ENCODE measurements at places on chromosomes 12 and 14. TPM values are rescaled to one million over a fixed set of nuclear protein-coding genes. Genes with fewer than 3 reads are reported as not detected.

The GALNT16 gene
- not detected for total RNA-seq

The TOMM20L gene
- not detected for total RNA-seq

- peak; percentile 74 for DNase-seq
Measured at GRCh38 chr14:89618811-89619551, 201.9 kb upstream of the FOXN3 start.

DNA sequence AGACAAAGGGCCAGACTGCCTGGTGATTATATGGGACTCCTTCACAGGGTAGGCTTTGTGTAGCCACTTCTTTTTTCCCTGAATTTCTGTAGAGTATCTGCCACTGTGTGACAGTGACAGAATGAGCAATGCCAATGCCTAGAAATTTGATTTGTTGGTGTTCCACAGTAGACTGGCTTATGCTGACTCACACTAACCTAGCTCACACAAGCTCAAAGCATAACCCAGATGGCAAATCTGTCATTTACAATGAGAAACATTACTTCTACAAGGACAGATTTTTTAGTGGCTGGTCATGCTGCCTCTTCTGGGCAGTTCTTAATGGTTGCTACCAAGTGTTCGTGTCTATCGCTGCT, 15.9 kb downstream of the CFAP251 start:
- no peak for DNase-seq

- peak; percentile 68 for DNase-seq
Measured at GRCh38 chr14:35366056-35366451, 38.5 kb downstream of the NFKBIA start.

GRCh38 chr12:94980577-94980976, 22.9 kb downstream of the NDUFA12 start:
- no peak for DNase-seq

DNA sequence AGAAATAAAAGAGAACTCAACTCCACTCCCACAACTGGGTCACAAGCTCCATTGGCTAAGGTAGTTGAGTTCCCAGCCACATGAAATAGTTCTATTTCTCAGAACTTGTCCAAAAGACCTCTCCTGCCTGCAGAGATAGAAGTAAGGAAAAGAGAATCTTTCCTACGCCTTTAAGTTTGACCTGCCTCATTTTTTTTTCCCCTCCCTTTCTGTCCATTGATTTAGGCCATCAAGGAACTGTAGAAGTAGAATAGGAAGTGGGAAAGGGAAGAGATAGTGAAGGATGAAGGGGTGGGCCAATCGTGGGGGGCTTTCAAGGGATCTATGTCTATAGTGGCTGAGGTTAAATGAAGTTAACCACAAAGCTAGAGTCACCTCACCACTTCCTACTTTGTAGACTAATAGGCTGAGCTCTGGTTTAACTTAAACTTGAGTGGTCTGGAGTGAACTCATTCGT, 13.9 kb upstream of the NUDT4 start:
- DNase-seq, result peak; percentile 37

GRCh38 chr14:54834081-54834480, 68.5 kb downstream of the GCH1 start:
- DNase-seq, result no peak

The TBX3 gene
- total RNA-seq, result not detected

- no peak for DNase-seq
Measured at GRCh38 chr12:77007476-77007875, 57.9 kb downstream of the E2F7 start.

DNA sequence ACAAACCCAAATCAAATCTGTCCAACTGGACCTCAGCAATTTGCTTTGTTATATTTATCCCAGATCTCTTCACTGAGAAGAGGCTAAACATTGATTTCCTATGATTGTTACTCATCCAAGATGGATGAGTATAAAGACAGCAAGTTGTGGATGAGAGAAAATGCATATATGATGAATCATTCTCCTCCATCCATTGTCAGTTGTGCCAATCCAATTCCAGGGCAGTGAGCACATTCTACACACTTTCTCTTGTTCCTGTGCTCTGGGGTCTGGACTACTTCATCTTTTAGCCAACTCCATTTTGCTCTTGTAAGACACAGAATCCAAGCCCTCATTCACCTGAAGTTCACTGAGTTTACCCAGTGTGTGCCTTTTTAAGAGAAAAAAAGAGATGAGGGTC, 105.7 kb downstream of the GCH1 start:
- DNase-seq, result no peak

The GLIPR1L2 gene
- total RNA-seq, result 0.43 TPM

The ACOT6 gene
- not detected for total RNA-seq

The PLXNC1 gene
- total RNA-seq, result 8.8 TPM

The SDR9C7 gene
- total RNA-seq, result not detected

DNA sequence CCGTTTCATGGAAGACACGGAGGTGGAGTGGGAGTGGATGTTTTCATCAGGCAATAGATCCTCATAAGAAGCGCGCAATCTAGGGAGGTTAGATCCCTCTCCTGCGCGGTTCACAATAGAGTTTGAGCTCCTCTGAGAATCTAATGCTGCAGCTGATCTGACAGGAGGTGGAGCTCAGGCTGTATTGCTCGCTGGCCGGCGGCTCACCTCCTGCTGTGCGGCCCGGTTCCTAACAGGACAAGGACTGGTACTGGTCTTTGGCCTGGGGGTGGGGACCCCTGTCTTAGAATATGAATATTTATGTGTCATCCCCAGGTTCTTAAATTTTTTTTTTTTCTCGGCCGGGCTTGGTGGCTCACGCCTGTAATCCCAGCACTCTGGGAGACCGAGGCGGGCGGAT, 36.7 kb downstream of the PRICKLE1 start:
- DNase-seq, result no peak

GRCh38 chr12:1919763-1920162, 1.3 kb upstream of the CACNA2D4 start:
- no peak for DNase-seq

The DENR gene
- total RNA-seq, result 57.2 TPM

The IL31 gene
- not detected for total RNA-seq

The P2RX7 gene
- 4.7 TPM for total RNA-seq

DNA sequence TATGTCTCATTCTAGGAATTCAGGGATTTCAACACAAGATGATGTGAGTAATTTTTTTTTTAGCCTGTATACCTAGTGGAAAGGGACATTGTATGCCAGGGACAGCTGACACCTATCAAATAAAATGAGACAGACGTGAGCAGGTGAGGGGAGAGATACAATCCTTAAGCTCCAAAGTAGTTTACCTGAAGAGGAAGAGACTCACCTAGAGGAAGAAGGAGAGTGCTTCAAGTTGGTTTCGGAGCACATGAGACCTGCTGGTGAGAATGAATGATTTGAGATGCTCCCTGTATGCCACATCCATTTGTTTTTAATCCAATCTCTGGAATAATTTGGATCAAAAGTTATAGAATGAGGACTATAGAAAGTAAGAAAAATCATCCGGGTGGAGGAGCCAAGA, 915.4 kb upstream of the FBXO33 start:
- DNase-seq, result no peak

DNA sequence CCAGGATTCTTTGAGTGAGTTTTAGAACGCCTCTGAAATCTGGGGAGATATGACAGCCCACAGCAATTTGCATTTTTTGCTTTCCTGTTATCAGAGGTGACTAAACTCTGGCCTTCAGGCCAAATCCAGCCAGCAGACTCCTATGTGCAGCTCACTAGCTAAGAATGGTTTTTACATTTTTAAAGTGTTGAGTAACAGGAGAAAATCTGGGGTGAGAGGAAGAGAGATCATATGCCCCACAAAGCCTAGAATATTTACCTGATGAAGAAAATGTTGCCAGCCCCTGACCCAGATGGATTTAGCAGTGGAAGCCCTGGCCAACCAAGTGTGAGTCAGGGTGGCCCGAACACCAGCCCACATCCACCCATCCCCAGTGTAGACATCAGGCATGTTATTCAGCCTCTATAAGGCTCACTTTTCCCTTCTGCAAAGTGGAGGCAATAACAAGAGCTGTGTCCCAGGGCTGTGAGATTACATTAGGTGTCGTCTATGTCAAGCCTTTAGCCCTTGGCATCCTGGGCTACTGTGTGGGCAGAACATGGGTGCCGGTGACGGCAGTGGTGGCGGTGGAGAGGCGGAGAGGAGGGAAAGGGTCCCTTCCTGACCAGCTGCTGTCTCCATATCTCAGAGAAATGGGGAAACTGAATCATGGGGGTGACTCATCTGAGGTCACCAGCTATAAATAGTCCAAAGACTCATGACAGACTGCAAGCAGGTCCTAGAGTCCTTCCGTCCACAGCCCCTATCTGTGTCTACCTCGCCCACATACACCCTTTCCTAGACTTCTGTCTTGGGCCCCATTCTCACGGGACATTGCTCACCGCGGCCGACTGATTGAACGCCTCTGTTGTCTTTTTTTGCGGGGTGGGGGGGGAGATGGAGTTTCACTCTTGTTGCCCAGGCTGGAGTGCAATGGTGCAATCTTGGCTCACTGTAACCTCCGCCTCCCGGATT, 32.6 kb upstream of the CD9 start:
- DNase-seq, result peak; percentile 90

The NACA gene
- 1,221 TPM for total RNA-seq

- DNase-seq, result no peak
Measured at GRCh38 chr14:78950649-78951048, 780.5 kb downstream of the NRXN3 start.

DNA sequence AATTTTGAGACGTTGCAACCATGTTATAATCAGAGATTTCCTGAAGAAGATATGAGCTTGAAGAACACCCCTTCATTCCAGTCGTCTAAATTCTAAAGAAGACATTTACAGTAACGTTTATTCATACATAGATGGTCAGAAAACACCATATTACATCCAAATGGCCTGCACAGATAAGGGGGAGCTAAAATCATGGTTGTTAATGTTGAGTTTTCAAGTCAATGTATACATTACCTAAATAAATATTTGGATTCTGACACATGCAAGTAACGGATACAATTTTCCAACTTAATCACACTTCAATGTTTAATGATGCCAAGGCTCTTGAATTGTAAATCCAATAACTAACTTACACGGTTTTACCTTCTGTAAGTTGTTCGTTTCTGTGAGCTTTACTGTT, 318.4 kb downstream of the SLC6A15 start:
- DNase-seq, result no peak

DNA sequence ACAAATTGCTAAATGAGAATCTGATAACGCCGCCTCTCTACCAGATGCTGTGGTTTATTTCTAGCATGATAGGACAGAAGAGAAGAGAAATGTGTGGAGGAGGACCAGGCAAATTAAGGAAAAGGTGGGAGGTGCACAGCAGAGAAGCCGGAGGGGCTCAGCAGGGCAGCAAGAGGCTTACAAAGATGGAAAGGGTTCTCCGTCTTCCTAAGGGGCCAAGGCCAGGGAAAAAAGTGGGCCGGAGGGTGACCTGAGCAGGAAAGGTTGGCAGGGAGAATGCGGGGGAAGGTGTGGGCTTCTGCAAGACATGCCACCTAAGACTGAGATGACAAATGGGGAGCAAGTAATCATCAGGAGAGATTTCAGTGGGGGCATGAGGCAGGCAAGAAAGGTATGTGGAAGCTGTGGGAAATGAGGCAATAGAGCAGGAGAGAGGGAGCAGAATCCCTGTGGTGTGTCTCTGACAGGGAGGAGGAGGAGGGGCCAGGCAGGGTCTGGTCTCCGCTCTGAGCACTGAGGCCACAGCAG, 18.7 kb downstream of the MANSC1 start:
- no peak for DNase-seq

DNA sequence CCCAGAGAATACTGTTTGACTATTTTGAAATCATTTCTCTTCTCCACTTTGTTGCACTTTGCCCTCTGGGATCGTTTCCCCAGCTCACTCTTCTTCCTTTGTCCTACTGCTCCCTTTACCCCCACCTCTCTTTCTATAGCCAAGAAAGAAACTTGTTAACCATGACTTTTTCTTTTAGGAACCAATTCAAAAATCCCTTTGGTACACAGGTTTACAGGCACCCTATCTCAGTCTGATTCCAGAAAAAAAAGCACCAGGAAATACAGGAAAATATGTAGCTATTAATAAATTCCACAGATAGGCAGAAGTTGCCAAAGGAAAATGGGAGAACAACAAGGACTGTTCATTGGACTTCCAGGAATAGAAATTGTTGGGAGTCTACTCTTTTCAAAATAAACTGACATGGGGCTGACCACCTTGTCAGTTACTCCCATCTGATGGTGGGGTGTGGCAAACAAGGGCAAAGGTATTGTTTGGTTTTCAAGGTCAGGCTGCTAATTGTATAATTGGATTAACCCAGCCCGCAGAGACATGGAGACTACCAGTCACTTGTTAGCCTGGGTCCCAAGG, 82.4 kb downstream of the CRADD start:
- DNase-seq, result no peak

The NRL gene
- total RNA-seq, result 2.5 TPM

GRCh38 chr14:103022002-103022684, 35.2 kb downstream of the CDC42BPB start:
- no peak for DNase-seq

The IL22 gene
- not detected for total RNA-seq

- DNase-seq, result no peak
Measured at GRCh38 chr12:94055528-94055927, 92.8 kb upstream of the PLXNC1 start.

GRCh38 chr14:43031598-43031997, 1424.9 kb downstream of the LRFN5 start:
- no peak for DNase-seq

DNA sequence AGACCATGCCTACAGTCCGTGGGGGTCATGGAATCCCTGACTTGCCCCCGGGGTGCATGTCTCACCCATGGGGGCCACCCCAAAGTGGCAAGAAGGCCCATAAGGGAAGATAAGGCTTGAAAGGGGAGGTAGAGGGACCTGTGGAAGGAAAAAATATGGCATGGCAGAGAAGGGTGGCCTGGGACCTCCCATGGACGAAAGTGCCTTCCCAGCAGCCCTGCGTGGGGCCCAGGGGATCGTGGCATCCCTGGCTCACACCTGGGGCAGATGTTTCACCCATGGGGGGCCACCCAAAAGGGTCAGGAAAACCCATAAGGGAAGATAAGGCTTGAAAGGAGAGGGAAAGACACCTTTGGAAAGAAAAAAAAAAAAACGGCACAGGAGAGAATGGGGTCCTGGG, 264.6 kb downstream of the ALG10 start:
- DNase-seq, result no peak

- DNase-seq, result no peak
Measured at GRCh38 chr14:51209457-51209856, 30.6 kb upstream of the TMX1 start.

- no peak for DNase-seq
Measured at GRCh38 chr12:85557850-85558249, 277.8 kb downstream of the ALX1 start.

- DNase-seq, result no peak
Measured at GRCh38 chr14:57796556-57796955, 69.3 kb downstream of the SLC35F4 start.

The CLIP1 gene
- 32.4 TPM for total RNA-seq

DNA sequence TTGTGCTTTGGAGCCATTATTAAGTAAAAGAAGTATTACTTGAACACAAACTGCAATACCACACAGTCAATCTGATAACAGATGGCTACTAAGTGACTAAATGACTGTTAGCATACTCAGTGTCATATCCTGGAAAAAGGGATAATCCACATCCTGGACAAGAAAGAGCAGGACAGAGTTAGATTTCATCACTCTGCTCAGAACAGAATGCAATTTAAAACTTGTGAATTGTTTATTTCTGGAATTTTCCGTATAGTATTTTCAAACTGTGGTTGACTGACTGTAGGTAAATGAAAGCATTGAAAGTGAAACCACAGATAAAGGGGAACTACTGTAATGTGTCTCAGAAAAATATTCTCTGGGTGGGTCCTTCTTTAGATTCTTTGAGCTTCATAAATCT, 458.8 kb downstream of the TMEM117 start:
- DNase-seq, result no peak

The VDR gene
- 86.4 TPM for total RNA-seq
